ENCODE measurements at places on chromosomes 4 and X. TPM values are rescaled to one million over a fixed set of nuclear protein-coding genes. Genes with fewer than 3 reads are reported as not detected.

- no peaks in the 10 kb centered on the region for H3K4me1 ChIP-seq
- peak; percentile 69 for DNase-seq
These were observed 4.1 kb downstream of the PCSK1N start for GRCh38 chrX:48831136-48831908.

- H3K4me3 ChIP-seq, result no peak overlapping the region
- H3K36me3 ChIP-seq, result no peaks in the 10 kb centered on the region
- no peak overlapping the region for H3K27ac ChIP-seq
- peak; percentile 19 for DNase-seq
- H3K4me1 ChIP-seq, result no peaks in the 10 kb centered on the region
These were observed 51.8 kb upstream of the DUX4 start for GRCh38 chr4:190121759-190122158.

- H3K27me3 ChIP-seq, result peaks cover 45% of the 10 kb centered on the region
- no peaks in the 10 kb centered on the region for H3K36me3 ChIP-seq
- H3K27ac ChIP-seq, result no peak overlapping the region
- no peaks in the 10 kb centered on the region for H3K4me1 ChIP-seq
- DNase-seq, result no peak
These were observed 39.9 kb downstream of the CCNG2 start for GRCh38 chr4:77196866-77197265.

DNA sequence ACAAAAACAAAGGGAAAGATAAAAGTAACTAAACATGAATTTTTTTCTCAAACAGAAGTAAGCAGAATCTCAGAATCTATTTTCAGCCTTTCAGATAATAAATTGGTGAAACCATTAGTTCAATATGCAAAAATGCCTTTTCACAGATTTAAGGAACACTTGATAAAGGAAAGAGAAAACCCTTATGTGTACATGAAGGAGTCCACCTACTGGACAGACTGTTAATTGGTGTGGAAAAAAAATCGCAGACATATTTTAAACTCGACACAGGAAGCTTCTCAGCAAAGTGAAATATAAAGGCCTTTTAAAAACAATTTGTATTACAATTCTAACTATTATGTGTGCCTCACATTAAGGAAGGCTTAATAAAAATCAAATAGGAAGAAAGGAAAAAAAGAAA lies 22.3 kb downstream of the COX7B2 start:
- peak; percentile 55 for DNase-seq
- H3K4me3 ChIP-seq, result no peak overlapping the region
- no peaks in the 10 kb centered on the region for H3K27me3 ChIP-seq
- no peak overlapping the region for H3K27ac ChIP-seq
- H3K4me1 ChIP-seq, result no peaks in the 10 kb centered on the region
- no peaks in the 10 kb centered on the region for H3K36me3 ChIP-seq

DNA sequence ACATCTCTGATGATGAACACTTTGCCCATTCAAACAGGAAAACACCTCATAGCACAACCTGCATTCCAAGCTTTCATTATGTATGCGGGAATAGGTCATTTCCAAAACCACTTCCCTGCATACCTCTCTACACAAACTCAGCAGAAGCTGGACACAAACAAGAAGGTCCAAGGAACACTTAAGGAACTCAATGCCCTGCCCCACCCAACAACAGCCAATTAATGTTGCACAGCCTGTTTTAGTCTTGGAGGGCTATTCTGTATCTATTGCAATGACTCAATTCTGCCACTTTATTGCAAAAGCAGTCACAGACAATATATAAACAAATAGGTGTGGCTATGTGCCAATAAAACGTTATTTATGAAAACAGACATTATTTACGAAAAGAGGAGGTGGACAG lies 16.7 kb downstream of the OPHN1 start:
- H3K4me3 ChIP-seq, result no peak overlapping the region
- no peak overlapping the region for H3K27ac ChIP-seq
- H3K36me3 ChIP-seq, result no peaks in the 10 kb centered on the region
- peaks cover 4% of the 10 kb centered on the region for H3K27me3 ChIP-seq
- DNase-seq, result no peak
- H3K4me1 ChIP-seq, result peaks cover 5% of the 10 kb centered on the region

DNA sequence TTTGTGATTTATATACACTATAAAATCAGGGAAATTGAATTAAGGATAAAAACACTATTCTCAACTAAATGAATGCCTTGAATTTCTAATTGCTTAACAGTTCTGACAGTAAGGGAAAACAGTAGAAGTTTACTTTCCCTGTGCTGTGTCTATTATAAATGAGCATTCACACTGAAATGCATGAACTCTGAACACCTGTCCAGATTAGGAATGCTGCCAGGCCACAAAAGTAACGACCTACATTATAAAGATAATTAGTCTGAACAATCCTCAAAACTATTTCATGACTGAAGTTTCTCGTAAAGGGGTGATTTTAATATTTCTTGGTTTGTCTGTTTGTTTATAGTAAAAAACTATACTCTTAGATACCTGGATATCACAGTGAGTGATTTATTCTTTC lies 2.0 kb downstream of the NDST3 start:
- no peaks in the 10 kb centered on the region for H3K4me1 ChIP-seq
- no peak overlapping the region for H3K27ac ChIP-seq
- peaks cover 31% of the 10 kb centered on the region for H3K27me3 ChIP-seq
- no peak overlapping the region for H3K4me3 ChIP-seq
- no peaks in the 10 kb centered on the region for H3K36me3 ChIP-seq
- DNase-seq, result no peak

Gene XAGE2
- total RNA-seq, result not detected

Gene TMSB15C
- total RNA-seq, result 3.2 TPM

- H3K4me3 ChIP-seq, result no peak overlapping the region
- no peak for DNase-seq
- H3K27ac ChIP-seq, result no peak overlapping the region
- H3K4me1 ChIP-seq, result peaks cover 25% of the 10 kb centered on the region
- no peaks in the 10 kb centered on the region for H3K27me3 ChIP-seq
These were observed 404.1 kb downstream of the GPM6A start for GRCh38 chr4:175407926-175408325.

Gene CXXC4
- total RNA-seq, result not detected

Data from osteoblast (primary cell).